Uterus (tissue), 4 donors: ENCODE measurements at places on chromosomes 1 and 21.

DNA sequence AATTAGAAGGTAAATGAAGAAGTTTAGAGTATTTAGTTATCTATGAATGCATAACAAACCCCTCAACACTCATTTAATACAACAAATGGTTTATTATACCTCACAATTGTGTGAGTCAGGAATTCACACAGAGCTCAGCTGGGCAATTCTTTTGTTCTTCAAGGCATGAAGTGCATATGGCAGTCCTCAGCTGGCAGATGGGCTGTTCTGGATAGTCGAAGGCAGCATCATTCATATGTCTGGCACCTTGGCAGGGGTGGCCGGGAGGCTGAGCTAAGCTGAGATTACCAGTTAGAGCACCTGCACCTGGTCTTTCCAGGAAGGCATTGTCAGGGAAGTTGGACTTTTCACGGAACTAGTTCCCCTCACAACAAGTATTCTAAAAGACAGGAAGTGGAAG lies 286.2 kb upstream of the DUSP10 start:
- no peak for DNase-seq

GRCh38 chr1:33966346-33967141 lies 102.7 kb downstream of the HMGB4 start:
- DNase-seq: no peak

GRCh38 chr1:6870086-6870485 lies 84.8 kb downstream of the CAMTA1 start:
- DNase-seq: no peak

- peak; percentile 84 for DNase-seq
These were observed 6.0 kb upstream of the PITHD1 start for GRCh38 chr1:23772049-23772853.

DNA sequence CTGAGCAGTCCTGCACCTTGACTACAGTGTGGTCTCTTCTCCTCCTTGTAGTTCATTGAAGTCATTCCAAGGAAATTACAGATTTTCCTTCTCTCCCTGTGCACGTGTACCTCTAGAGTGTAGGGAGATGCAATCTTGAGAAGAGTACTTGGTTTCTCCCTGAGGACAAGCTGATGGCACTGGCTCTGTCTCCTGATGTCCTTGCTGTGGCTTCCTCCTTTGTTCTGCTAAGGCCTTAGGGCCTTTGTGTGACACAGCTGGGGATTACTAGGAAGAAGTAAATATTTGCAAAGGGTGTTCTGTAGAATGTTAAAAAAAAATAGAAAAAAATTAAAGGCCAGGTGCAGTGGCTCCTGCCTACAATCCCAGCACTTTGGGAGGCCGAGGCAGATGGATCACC lies 66.2 kb upstream of the APOBEC4 start:
- DNase-seq: no peak

GRCh38 chr21:33586927-33587326 lies 1.6 kb downstream of the DONSON start:
- DNase-seq: no peak

- DNase-seq: no peak
These were observed 27.2 kb upstream of the NPPB start for GRCh38 chr1:11885916-11886315.

DNA sequence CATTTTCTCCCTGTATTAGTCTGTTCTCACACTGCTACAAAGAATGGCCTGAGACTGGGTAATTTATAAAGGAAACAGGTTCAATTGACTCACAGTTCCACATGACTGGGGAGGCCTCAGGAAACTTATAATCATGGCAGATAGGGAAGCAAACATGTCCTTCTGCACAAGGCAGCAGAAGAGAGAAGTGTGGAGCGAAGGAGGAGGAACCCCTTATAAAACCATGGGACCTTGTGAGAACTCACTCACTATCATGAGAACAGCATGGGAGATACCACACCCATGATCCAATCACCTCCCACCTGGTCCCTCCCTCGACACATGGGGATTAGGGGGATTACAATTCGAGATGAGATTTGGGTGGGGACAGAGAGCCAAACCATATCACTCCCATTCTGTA lies 35.2 kb upstream of the EEIG2 start:
- no peak for DNase-seq

GRCh38 chr1:85576642-85577418 lies 3.7 kb upstream of the CCN1 start:
- DNase-seq: peak; percentile 93

DNA sequence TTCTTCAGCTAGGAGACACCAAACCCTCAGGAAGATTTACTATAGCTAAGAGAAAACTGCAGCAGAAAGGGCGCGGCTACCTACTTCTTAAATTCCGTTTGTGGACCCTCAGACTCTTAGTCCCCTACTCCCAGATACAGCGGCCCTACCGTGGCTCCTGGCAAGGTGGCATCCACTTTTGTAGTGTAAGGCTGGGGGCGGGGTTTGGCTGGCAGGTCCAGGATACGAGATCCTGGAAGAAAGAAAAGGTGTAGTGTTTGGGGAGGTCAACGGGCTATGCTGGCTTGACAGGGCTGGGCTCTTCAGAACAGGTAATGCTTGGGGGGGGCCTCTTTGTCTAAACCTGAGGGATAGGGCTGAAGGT lies 280 bp downstream of the CREB3L4 start:
- DNase-seq: peak; percentile 47

DNA sequence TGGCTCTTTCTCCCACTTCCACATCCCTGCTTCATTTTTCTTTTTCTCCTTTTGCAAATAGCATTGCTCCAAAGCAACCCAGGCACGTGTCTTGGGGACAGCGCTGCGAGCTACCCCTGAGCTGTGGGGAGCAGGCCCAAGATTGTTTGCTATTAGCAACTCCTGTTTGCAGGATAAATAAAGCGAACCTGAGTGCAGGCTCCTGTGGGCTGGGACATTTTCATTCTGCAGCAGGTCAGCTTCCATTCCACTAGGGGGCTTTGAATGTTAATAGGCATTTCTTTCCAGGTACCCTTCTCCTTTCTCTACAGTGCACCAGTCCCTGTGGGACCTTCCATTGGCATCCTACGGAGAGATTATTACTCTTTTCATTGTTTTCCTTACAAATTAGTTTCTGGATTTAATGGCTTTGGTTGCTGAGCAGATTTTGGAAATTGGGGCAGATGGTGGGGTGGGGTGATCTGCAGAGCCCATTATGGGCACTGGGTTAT lies 54.0 kb downstream of the OLFML3 start:
- no peak for DNase-seq

- peak; percentile 5 for DNase-seq
These were observed 5.9 kb upstream of the FOXO6 start for GRCh38 chr1:41355356-41355755.

DNA sequence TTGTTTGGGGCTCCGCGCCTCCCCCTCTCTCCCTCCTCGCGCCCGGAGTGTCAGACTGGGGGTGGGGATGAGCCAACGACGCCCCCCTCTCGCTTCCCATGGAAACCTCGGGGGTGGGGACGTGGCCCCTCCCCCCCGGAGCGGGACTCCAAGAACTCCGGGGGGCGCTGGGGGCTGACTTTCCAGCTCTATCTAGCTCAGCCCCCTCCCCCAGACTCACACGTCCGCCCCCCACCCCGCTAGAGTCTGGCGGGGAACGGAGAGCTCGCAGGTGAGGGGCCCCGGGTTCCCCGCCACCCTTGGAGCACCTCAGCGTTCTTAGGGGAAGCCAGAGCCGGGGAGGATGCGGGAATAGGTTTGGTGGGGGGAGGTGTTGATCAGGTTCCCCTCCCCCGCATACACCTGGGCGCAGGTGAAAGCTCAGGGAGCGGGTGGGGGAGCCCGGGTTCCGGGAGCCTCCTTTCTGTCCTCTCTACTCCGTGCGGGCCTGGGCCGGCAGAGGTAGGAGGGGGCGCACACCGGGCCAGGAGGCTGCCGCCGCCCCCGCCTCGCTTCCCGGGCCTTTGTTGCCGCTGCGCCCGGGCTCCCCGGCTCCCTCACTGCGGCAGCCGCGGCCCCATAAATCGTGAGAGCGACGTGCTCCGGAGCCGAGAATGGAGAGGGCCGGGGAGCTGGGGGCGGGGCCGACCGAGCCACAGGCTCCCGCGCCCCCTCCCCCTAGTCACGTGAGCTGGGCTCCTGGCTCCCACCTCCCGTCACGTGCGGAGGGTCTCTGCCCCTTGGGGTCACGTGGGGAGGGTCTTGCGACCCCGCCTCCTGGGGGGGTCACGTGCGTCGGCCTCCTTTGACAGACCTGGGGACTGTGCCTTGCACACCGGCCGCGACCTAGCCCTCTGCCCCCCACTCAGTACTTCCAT lies 1.9 kb downstream of the EFNA3 start:
- no peak for DNase-seq

- no peak for DNase-seq
These were observed 92.9 kb downstream of the PTPN14 start for GRCh38 chr1:214458541-214458940.

DNA sequence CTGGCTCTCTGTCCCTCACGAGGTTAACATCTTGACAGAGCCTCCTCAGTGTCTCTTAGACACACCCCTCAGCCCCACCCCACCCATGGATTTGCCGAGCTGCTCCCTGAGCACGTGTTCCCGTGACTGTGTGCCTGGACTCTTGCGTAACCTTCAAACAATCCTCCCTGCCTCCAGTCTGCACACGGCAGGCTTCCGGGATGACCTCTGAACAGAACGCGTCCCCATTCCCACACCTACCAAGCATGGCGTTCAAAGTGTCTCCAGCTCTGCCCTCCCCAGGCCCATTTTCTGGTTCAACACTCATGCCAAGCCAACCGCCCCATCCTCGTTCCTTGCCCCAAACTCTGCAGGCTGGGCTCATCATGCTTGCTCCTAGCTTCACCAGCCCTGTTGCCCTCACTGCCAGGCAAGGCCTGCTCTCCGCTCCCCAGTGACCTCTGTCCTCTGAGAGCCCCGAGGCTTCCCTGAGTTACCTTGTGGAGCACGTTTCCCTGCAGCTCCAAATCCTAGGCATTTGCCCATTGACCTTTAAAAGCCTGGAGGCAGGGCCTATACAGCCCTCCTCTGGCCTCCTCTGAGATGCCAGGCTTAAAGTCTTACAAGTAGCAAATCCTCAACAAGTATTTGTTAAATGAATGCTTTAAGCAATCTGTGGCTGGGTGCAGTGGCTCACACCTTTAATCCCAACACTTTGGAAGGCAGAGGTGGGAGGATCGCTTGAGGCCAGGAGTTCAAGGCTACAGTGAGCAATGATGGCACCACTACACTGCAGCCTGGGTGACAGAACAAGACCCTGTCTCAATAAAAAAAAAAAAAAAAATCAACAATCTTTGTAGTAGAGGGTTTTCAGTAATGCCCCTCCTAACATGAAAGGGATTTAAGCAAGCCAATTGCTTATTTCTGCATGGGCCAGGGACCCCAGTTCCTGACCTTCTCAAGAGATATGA lies 5.0 kb downstream of the AGT start:
- DNase-seq: no peak

DNA sequence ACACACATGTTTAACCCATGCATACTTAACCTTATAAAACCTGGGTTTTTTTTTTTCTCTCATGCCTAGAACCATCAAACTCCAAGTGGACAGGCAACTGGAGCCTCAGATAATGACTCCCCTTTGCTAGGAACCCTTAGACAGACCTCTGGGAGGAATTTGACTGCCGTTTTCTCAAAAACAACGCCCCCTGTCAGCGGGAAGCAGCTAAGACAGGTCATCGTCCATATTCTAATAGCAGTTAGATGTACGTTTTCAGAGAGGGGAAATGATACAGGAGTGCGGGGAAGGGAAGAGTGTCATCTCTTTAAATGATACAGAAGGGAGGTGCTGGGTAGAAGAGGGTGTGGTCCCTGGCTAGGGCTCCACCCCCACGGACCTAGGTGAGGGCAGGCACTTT lies 34.7 kb downstream of the LRRC3 start:
- DNase-seq: no peak

GRCh38 chr1:63663873-63664272 lies 70.7 kb downstream of the PGM1 start:
- no peak for DNase-seq

- DNase-seq: no peak
These were observed 3.2 kb upstream of the C1orf74 start for GRCh38 chr1:209787551-209787950.

DNA sequence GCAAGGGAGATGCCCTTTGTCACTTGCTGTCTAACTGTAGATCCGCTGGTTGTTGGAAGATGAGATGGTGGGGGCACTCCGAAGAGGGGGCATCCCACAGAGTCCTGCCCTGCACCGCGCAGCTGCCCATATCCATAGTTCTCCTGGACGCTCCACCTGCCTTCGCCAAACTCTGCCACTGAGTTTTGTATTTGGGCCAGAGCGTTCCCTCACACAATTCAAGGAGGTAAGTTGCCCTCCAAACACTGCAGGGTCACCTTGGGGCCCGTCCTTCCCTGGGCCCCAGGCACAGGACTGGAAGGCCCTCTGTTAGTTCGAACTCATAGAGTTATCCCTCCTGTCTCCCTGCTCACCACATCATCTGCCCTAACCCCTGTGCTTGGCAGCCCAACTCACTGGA lies 22.1 kb downstream of the HYI start:
- no peak for DNase-seq

- peak; percentile 39 for DNase-seq
These were observed 15.6 kb upstream of the TTLL10 start for GRCh38 chr1:1157914-1158710.

DNA sequence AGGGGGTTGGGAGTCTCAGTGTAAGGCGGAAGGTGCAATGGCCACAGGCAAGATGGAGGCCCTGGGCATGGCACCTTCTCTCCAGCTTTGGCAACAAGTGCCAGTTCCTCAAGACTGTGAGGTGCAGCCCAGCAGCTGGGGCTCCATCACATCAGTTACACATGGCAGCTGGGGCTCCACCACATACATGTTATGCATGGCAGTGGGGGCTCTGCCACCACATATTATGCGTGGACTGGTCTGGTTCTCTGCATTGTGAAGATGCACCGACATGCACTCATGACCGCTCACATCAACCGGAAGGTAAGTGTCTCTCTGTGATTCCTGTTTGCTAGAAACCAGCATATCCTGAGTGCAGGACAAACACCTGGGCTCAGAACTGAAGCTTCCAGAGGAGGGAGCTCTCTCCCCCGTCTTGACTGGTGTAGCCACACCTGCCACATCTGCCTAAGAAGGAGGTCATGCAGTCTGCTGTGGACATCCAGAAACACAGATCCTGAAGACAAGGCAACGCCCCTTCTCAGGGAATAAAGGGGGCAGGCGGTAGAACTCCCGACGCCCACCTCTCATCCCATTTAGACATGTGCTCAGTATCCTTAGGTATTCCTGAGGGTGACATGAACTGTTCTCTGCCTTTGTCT lies 104.1 kb upstream of the TMPRSS2 start:
- no peak for DNase-seq

DNA sequence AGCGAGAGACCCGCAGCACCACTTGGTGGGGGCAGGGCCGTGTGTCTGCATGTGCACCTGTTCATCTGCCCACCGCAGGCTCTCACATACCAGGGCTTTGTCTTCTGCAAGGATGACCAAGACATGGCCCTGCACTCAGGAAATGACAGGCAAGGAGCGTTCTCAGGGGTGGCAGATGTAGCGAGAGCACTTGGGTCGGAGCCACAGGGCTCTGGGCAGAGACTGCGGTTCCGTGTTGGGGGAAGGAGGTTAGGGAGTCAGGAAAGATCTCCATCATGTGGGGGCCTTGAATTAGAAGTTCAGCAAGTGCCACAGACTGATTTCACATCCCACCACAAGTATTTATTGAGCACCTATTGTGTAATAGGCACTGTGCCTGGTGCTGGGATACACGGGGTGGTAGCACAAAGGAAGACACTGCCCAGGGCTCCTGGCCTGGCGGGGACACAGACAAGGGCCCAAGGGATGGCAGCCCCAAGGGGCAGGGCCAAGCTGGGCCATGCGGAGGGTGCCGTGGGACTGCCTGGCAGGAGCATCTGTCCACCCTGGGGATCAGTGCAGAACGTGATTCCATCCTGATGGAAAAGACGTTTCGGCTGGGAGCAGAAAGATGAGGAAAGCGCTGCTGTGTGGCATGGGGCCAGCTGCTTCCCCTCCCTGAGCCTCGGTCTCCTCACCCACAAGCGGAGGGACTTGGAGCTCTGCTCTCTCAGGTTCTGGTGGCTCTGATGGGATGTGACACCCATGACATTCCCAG lies 11.4 kb upstream of the SPSB1 start:
- no peak for DNase-seq
